ENCODE measurements at places on chromosomes 3 and 15.

- no peak for DNase-seq
Observed at GRCh38 chr3:108453565-108453964, 56.8 kb downstream of the MYH15 start.

DNA sequence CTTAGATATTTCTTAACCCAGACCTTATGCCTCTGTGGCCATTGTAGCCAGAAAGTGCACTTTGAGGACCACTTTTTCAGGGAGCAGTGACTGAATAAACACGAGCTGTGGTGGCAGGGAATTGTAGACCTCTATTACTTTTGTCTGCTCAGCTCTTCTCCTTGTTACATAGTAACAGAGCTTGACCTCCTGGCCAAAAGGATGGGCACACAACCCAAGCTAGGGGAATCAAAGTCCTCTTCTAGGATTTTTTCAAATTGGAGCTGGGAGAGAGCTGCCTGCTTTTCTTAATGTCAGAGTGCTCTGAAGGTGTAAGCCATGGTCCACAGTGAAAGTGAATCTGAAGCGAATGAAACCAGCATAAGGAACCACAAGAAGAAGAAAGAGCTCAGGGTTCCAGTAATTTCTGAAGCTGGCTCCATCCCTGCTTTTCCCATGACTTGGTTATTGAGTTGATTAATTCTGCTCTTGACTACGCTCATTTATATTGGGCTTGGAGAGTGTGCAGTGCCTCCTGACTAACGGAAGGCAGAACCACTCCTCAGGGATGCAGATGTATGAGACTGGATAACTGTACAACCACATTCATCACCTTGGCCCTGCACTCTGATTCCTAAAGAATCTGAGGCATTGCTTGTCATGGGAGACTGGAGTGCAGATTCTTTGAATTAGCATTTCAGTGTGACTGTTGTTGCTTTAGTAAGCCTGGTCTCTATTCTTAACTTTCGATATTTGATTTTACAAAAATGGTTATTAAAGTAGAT, 60.9 kb downstream of the TLNRD1 start:
- no peak for DNase-seq

DNA sequence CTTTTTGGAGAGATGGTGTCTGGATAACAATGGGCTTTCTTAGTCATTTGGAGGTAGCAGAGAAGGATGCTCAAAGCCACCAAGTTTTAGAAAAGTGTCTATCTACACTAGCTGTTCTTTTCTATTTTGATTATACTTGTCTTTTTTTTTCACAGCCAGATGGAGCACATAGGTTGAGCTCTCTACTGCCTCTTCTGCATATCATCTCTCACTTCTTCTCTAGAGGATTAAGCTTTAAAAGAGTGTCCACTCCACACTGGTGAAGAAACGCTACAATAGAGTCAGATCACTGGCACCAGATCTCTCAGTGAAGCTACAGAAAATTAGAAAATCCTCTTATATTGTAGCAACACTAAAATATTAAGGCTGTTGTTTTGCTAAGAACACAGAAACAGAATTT, 145.3 kb upstream of the MBNL1 start:
- DNase-seq: no peak

DNA sequence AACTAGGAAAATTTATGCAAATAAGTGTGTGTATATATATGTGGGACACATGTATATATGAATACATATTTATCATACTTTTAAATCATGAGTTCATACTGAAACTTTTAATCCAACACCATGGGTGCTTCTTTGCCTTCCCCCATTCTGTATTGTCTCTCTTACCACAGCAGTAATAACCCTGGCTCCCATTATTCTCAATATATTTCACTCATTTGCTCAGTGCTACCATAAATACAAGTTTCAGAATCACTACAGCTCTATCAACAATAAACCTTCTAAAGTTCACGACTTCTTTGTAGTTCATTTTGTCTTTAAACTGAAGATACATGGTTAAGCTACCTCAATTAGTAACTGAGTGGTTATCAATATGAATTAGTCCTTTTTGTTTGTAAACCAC, 82.2 kb downstream of the PCCB start:
- no peak for DNase-seq

DNA sequence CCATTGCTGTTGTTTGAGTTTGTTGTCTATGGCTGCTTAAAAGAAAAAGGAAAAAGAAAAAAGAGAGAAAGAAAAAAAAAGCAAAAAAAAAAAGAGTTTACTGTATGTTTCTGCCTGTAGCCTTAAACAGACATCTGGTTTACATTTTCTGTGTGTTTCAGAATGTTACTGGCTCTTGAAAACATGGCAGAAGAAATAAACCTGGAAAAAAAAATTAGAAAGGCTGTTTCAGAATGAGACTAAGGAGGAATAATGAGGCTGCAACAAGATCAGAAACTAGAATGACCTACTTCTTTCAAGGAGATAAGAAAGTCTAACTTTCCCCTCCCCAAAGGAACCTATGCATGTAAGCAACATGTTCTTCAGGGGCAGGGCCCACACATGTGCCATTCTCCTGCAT, 292.1 kb downstream of the DIPK2A start:
- DNase-seq: no peak

Data from occipital lobe (tissue), 3 donors.